Activated CD8-positive, alpha-beta memory T cell treated with anti-CD3 and anti-CD28 coated beads for 1 hour (primary cell): ENCODE measurements at places on chromosomes 11 and 22.

DNA sequence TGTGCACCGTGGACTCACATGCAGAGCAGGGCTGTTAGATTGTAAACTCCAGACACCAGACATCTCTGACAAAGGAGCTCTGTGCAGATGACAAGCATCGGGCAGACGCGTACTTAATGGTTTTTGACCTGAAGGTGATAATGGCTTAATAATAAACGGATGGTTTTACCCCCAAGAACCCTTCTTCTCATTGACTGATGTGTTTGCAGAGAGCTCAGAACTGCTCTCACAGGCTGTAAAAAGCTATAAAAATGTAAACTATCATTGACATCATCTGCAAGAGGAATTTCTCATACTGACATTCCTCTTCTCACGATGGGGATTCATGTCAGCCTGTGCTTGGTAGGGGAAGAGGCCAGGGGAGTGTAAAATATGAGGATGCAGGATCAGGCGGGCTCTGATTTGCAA is 8.6 kb upstream of the ARHGAP8 start:
- no peak for DNase-seq

DNA sequence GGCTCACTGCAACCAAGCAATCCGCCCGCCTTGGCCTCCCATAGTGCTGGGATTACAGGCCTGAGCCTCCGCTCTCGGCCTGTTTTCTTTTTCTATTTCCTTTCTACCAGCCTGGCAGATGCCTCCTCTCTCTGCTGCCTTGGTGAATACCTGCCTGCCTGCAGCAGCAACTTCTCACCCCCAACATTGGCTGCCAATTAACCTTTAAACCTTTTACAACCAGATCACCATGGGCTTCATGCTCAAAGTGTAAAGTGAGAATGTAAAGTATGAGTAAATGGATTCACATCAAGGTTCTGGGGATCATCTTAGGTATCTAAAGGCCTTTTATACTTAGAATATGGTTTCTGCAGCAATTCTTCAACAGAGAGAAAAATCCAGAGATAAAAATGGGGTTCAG is 13.0 kb upstream of the FCHSD2 start:
- DNase-seq: no peak

- DNase-seq: no peak
Observed at GRCh38 chr11:94241896-94242295, 62.5 kb upstream of the IZUMO1R start.

- DNase-seq: no peak
Observed at GRCh38 chr22:31282748-31283468, 9.4 kb downstream of the PIK3IP1 start.

DNA sequence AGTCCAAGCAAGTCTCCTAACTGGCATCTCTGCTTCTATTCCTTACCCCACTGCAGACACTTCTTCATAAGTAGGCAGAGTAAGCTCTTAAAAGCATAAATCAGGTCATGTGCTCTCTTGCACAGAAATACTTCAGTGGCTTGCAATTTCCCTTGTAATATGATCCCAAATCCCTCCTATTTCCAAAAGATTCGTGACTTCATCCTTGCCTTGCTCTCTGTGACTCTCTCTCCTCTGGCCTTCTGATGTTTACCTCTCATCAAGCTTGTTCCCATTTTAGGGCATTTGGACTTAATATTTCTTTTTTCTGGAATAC is 37.4 kb upstream of the NCR3LG1 start:
- no peak for DNase-seq

- no peak for DNase-seq
Observed at GRCh38 chr11:77259641-77260040, 41.8 kb downstream of the GDPD4 start.

DNA sequence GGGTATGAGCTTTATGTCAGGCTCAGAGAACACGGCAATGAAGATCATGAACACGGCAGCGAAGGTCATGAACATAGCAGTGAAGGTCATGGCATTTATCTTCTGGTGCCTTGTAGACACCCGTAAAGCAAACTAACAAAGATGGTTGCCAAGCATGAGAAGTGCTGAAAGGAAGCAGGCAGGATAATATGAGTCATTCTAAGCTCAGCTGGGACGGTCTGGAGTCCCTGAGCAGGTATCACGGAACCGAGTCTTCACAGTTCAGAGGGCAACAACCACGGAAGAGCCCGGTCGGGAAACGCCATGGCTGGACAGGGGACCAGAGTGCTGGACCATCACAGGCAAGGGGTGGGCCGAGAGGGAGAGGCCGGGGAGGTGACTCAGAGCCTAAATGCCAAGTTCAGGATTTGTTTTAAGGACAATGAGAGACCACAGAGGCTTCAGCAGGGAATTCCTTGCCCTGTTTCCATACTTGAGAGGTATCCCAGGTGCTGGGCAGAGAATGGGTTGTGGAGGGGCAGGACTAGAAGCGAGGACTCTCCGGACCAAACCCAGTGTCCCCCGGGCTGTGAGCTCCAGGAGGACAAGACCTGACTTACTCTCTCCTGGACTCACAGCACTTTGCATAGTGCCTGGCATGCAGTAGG is 13.1 kb upstream of the MS4A10 start:
- DNase-seq: no peak

DNA sequence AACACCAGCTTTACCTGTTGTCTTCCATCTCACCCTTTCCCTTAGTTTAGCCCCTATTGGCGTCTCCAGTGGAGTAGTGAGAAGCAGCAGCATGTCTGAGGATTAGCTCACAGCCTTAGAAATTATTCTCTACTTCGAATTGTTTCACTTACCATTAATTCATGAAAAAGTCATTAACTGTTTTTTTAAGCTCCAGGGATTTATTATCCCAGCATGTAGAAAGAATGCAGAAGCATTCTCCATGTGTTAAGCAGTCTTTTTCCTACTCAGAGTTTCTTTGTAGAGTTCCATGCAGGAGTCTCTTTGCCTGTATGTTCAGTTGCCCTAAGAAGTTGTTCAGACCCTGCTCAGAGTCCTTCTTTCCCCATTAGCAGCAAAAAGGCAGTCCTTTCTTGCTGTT is 137.9 kb upstream of the RASSF10 start:
- no peak for DNase-seq

DNA sequence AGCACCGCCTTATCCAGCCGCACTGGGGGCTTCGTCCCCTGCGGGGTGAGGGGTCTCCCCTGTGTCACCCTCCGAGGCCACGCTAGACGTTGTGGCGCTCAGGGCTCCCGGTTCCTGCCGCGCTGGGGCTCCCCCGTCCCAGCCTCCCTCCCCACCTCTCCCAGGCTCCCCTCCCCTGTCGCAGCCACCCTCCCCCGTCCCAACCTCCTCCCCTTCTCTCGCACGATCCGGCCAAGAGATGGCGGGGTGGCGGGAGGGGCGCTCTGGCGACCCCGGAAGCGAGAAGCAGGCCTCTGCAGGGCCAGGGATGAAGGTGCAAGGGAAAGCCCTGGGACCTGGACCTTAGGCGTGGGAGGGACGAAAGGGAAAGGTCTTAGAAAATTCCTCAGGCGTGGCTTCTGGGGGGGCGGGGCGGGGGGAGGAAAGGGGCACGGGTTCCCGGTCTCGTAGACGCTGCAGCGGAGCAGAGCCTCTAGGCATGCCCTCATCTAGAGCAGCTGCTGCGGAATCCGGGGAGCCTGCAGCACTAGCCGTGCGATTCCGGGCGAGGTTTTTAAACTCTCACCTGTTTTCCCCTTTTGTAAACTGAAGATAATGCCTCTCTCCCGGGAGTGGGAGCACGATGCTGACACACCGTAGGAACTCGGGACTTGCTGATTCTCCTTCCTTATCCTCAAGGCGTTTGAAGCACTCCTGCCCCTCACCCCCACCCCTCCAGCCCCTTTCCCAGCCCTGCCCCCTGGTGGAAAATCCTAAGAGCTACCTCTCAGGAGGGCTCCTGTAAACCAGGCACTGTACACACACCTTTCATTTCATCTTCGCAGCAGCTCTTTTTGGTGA is 14.4 kb downstream of the KCNJ5 start:
- no peak for DNase-seq

- no peak for DNase-seq
Observed at GRCh38 chr11:70365544-70365927, 32.8 kb upstream of the CTTN start.

- DNase-seq: no peak
Observed at GRCh38 chr11:64713016-64713707, 9.8 kb downstream of the NRXN2 start.

GRCh38 chr11:62061356-62062222 is 62.2 kb upstream of the INCENP start:
- no peak for DNase-seq

DNA sequence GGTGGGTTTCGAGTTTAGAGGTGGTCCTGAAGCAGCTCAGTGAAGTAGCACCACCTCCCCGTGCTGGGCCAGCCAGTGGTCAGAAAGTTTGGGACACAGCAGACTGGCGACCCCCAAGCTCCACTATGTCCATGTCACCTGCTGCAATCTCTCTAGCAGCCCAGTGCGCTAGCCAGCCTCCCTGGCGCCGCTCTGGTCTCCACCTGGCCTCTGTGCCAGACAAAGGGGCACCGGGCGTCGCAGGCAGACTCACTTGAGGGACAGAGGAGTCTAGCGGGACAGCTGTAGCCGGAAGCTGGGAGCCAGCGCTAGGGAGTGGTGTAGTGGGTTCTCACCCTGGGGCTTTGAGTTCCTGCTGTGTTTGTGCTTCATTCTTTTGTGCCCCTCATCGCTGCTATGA is 25.5 kb downstream of the MYBPC3 start:
- no peak for DNase-seq

DNA sequence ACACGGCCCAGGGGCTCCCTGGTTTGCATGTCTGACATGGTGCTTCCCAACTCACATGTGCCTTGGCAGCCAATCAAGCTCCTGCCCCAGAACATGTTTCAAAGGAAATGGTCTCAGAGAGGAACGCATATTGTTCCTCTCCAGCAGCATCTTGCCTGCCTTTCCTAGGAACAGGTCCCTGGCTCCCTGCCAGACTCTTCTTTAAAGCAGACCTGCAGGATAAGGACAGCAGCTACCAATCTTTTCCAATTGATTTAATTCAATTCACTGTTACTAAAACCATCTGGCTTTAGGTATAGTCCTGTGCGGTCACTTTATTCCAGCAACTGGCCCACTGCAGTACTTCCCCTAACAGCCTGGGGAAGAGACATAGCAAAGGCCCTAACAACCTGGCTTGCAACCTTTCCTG is 79.9 kb downstream of the AMBRA1 start:
- DNase-seq: no peak

DNA sequence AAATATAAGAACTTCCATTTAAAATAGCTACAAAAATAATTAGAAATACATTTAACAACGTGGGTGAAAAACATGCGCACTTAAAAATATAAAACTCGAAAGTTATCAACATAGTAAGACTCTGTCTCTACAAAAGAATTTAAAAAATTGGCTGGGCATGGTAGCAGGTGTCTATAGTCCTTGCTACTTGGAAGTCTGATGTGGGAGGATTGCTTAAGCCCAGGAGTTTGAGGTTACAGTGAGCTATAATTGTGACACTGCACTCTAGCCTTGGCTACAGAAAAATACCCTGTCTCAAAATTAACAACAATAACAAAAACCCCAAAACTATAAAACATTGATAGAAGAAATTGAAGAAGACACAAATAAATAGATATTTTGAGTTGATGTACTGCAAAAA is 13.8 kb upstream of the CASP12 start:
- no peak for DNase-seq

- no peak for DNase-seq
Observed at GRCh38 chr22:19892257-19892879, 37.7 kb upstream of the GNB1L start.

DNA sequence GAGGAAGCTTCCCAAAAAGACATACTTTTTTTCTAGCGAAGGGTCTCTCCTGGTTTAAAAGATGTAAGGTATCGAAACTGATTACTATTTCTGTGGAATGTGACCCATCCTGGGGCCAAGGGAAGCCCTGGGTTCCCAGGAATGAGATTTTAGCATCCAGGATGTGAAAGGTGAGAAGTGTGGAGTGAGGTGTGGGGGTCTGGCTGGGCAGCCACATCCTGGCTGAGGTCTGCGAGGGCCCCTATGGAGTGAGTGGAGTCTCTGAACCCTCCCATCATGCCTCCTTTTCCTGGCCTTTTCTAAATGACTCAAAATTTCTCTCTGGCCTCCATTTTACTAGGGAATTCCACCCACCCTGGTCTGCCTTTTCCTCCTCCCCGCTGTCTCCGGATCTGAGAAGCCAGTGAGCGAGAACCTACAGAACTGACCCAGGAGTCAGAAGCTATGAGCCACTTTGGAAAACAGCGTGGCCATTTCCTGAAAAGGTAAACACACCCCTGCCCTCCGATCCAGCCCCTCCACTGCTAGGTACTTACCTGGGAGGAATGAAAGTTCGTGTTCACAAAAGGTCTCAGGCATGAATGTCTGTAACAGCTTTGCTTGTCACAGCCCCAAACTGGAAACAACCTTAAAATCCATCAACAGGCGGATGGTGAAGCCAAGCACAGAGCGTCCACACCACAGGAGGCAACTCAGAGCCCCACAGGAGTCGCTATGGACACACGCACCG is 27.7 kb upstream of the SHANK2 start:
- DNase-seq: no peak

GRCh38 chr11:87361891-87362290 is 324.2 kb downstream of the TMEM135 start:
- DNase-seq: no peak

DNA sequence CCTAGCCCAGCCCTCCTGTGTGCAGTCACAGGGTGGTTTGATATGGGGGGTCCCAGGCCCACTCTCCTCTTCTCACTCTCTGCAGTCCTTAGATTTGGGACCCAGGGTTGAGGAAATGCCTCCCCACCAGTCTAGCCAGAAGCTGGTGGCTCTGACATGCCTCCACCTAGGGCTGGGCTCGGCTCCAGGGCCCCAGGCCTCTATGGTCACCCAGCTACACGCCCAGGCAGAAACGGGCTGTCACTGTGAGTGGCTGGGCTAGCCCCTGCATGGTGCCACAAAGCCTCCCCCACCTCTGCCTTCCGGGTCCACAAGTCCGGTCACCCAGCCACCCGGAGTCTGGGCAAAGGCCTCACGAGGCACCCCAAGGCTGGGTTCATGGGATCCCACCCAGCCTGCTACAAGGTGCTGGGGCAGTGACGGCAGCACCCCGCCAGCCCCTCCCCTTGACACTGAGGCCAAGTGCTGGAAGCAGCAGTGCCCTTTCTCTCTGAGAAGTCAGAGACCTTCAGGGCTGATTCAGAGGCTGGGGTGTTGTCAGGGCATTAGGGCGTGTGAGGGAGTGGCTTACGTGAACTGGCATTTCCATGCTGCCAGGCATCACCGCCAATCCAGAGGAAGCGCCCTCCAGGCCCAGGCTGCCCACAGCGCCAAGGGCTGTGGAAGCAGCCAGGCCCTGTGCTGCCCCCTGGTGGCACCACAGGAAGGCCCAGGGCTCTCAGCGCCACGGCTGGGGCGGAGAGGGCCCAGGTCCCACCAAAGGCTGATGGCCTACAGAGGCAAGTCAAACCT is 638 bp upstream of the PITPNM1 start:
- peak; percentile 78 for DNase-seq

DNA sequence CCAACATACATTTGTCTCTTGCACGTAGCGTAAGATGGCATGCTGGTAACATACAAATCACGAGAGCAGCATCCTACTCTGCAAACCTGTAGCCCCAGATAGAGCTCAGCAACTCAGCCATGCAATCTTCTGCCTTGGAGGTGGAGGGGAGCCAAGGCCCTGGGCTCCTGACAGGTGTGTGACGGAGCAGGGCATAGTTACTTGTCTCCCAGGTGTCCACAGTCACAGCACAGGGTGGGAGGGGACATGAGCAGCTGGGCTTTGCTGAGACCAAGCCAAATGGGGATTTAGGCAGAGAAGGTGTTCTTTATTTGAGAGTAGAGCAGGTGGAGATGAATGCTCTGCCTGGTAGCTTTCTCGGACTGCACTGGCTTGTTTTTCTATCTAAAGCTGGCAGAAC is 111.7 kb downstream of the TEAD1 start:
- DNase-seq: no peak
